ENCODE measurements at places on chromosomes 7 and 10. TPM values are rescaled to one million over a fixed set of nuclear protein-coding genes. Genes with fewer than 3 reads are reported as not detected.

- DNase-seq: no peak
Observed at GRCh38 chr7:34066411-34066810, 161.1 kb downstream of the BMPER start.

DNA sequence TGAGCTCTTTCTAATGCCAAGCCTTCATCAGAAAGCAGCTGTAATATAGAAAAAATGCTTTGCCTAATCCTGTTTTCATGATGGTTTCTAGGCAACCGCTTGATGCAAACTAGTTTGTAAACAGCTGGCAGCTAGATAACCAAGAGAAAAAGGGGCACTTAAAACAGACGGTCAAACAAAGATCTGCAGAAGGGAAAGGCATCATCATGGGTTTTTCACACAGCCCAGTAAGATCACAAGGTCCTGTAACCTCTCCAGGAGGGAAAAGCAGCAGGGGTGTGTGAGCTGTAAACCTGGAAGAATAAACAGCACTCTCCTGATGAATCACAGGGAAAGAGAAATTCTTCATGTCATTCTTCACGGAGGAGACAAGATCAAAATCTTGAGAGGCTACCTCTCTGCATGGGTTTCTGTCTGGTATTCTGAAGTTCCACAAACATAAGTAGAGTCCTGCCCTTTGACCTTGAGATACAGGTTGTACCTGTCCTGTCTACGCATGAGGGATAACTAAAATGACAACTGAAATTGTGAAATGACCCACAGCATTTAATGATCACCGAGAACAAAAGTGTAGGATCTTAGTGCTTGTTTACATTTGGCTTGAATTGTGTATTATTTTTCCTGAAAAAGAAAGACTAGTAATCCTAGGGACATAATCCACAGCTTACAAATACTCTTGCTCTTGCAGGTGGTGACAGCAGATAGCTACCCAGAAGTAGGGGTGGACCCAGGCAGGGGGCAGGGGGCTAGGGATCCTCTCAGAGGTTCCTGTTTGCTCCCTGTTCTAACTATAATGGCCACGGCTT is 48.0 kb downstream of the CREB3L2 start:
- peak; percentile 83 for DNase-seq

SYT15 gene
- 29.0 TPM for polyA plus RNA-seq

GRCh38 chr7:77729574-77730348 is 33.5 kb downstream of the RSBN1L start:
- no peak for DNase-seq

SORCS3 gene
- 0.11 TPM for polyA plus RNA-seq

GRCh38 chr10:31687663-31688482 is 240.8 kb downstream of the ARHGAP12 start:
- DNase-seq: no peak

HECTD2 gene
- polyA plus RNA-seq: 62.9 TPM

DNA sequence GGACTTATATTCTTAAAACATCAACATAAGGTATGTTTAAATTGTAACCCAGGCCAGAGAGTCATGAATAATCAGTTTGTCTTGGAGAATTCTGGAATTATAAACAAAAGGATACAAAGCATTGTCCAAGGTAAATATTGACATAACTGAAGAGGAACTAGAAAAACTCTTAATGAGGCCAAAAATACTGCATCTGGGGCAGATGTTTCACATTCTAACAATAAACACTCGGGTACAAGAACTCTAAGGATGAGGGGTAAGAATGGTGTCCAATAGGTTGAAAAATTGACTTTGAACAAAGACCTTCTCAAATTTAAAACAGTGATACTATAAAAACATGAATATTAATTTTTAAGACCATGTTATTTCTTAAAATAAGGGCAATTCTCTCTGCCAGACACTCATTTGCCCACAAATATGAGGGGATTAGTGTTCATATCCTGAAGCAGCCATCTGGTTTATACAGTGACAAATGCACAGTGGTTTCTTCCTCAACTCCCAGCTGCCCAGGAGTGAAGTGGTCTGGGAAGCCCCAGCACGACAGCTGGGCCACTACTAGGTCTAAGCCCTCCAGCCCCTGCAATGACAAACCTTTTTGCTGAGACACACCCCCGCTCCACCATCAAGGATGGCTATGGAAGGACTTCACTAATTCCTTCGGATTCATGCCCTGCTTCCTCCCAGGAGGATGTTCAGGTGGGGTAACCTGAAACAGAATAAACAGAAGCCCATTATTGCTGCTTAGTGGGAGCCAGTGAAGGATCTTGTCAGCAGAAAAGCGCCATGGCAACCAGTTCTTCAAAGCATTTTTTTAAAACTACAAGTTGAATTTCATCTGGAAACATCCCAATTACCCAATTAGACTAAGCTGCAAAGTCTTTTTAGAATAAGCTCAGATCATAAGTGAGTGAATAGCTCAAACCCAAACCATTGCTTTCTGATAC is 107.5 kb upstream of the ARID5B start:
- no peak for DNase-seq

WNT2 gene
- polyA plus RNA-seq: 138 TPM

DNA sequence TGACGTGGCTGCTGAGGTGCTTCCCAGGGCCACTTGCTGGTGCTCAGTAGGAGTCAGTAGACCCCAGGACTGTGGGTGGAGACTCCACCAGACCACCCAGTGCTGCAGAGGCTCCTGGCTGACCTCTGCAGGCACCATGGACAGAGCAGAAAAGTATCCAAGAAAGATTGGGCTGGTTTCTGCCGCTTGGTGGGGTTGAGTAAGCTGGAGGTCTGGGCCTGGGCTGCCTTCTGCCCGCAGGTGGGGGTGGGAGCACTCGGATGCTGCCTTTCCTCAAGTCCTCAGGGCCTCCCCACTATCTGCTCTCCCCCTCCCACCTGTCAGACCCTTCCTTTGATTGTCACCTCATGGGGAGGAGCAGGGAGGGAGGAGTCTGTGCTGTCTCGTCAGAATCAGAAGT is 91.6 kb downstream of the WDR37 start:
- DNase-seq: no peak

PNLIP gene
- polyA plus RNA-seq: not detected

CDNF gene
- polyA plus RNA-seq: 3.6 TPM

- no peak for DNase-seq
Observed at GRCh38 chr10:132484922-132485321, 52.7 kb upstream of the INPP5A start.

MYOZ1 gene
- 25.1 TPM for polyA plus RNA-seq

- no peak for DNase-seq
Observed at GRCh38 chr7:129642871-129643549, 31.5 kb downstream of the NRF1 start.

DNA sequence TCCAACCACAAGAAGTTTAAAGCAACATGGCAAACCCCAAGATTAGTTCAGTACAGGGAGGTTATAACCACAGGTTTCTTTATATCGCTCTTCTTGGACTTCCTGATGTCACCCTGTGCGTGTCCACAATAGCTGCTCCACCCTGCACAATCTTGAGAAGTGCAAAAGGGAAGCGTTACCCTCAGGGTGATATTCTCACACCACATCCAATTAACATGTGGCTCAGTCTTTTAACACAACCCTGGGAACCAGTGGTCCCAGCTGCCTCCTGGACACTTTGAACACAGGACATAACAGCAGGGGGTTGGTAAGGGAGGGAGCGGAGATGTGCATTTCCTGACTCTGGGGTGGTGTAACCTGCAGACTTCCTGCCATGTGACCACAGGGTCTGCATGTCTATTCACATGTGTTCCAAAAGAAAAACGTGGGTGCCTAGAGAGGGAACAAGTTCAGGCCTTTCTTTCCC is 64.6 kb downstream of the GSAP start:
- no peak for DNase-seq
